ENCODE measurements at places on chromosomes 7 and 10. TPM values are rescaled to one million over a fixed set of nuclear protein-coding genes. Genes with fewer than 3 reads are reported as not detected.

The TRIM50 gene
- not detected for total RNA-seq

The NFE2L3 gene
- 1.4 TPM for total RNA-seq

The HOXA5 gene
- total RNA-seq = 0.25 TPM

The GAD2 gene
- total RNA-seq = not detected

The C10orf62 gene
- total RNA-seq = not detected

GRCh38 chr10:48466611-48467240 is 138.1 kb downstream of the ARHGAP22 start:
- no peak for DNase-seq
- no peak overlapping the region for H3K27ac ChIP-seq
- no peaks in the 10 kb centered on the region for H3K27me3 ChIP-seq
- peaks cover 8% of the 10 kb centered on the region for H3K4me1 ChIP-seq
- no peak overlapping the region for H3K4me3 ChIP-seq
- H3K36me3 ChIP-seq = no peaks in the 10 kb centered on the region

DNA sequence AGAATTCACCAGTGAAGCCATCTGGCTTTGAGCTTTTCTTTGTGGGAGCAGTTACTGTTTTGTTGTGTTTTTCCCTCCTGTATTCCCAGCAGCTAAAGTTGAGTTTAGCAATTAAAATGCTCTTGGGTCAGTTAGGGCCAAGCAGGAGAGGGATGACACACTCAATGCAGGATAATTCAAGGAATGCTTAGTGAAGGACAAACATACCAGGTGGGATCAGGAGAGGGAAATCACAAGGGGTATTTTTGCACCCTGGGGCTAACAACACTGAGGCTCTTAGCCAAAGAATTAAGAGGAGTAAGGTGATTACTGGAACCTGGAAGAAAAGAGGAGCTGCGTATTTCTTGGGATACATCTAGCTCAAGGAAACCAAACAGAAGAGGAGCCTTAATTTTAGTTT is 82.4 kb upstream of the KCND2 start:
- DNase-seq = no peak
- H3K27ac ChIP-seq = no peak overlapping the region
- H3K4me3 ChIP-seq = no peak overlapping the region
- H3K4me1 ChIP-seq = no peaks in the 10 kb centered on the region

GRCh38 chr7:47227762-47228177 is 354.1 kb downstream of the TNS3 start:
- no peak overlapping the region for H3K4me3 ChIP-seq
- no peaks in the 10 kb centered on the region for H3K36me3 ChIP-seq
- no peak overlapping the region for H3K27ac ChIP-seq
- H3K27me3 ChIP-seq = no peaks in the 10 kb centered on the region

DNA sequence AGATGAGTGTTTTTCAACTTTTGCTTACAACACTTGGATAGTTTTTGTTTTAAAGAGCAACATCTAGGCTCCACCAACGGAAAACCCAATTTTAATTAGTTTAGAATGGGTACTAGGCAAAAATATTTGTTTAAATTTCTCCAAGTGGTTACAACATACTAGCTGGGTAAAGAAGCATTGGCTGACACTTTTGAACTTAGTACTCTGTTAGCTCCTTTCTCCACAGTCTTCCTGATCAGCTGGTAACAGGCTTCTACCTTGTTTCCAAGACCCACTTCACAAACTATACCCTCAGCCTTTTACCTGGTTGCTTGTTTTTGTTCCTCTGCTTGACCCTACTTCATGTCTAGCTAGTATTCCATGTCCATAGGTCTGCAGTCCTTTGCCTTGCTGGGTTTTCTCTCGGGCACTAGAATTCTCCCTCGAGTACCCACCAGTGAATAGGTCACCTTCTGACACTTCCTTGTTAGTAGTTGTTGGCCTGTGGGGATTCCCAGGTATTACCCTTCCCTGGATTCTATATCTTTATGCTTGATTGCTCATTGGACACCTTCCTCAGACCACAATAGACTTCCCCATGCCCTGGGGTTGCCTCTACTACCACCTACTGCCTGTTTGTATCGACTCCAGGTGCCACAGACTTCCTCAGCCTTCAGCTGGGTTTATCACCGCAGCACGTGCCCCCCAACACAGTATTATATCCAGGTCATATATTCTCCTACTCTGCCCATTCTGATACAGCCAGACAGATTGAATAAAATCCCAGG is 42.0 kb downstream of the PRPS1L1 start:
- H3K4me1 ChIP-seq = peaks cover 10% of the 10 kb centered on the region
- no peak overlapping the region for H3K4me3 ChIP-seq
- no peaks in the 10 kb centered on the region for H3K36me3 ChIP-seq
- DNase-seq = no peak

GRCh38 chr10:6473901-6474370 is 106.1 kb downstream of the PRKCQ start:
- 0 out of 2 replicates have a peak, but pooled peaks cover 5% of the 10 kb centered on the region for H3K27me3 ChIP-seq
- H3K36me3 ChIP-seq = no peaks in the 10 kb centered on the region
- H3K27ac ChIP-seq = no peak overlapping the region

GRCh38 chr7:49803812-49804211 is 30.4 kb downstream of the VWC2 start:
- H3K4me1 ChIP-seq = no peaks in the 10 kb centered on the region
- H3K36me3 ChIP-seq = no peaks in the 10 kb centered on the region
- no peaks in the 10 kb centered on the region for H3K27me3 ChIP-seq
- H3K4me3 ChIP-seq = no peak overlapping the region

GRCh38 chr7:148863324-148863723 is 20.8 kb downstream of the EZH2 start:
- H3K4me1 ChIP-seq = peaks cover 7% of the 10 kb centered on the region
- H3K27me3 ChIP-seq = no peaks in the 10 kb centered on the region
- no peak overlapping the region for H3K27ac ChIP-seq
- no peak for DNase-seq
- no peak overlapping the region for H3K4me3 ChIP-seq

DNA sequence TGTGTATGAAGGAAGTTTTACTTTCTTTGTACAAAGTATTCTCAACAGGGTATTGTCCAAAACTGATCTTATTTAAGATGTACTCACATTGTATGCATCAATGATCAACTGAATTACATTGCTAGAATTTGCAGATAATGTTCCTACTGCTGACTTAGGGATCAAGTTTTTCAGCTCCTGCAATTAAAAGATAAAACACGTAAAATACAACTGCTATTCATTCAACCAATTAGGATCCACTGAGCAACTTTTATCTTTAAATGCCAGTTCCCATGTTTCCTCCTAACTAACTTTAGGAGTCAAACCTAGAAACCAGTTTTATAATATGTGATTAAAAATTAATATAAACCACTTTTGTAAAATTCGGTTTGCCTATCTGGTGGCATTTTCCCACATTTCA is 35.9 kb downstream of the ITGB1 start:
- H3K36me3 ChIP-seq = peaks cover 99% of the 10 kb centered on the region
- no peak overlapping the region for H3K4me3 ChIP-seq
- no peaks in the 10 kb centered on the region for H3K27me3 ChIP-seq
- peaks cover 15% of the 10 kb centered on the region for H3K4me1 ChIP-seq
